ENCODE measurements at places on chromosomes 2 and 18.
A peak's percentile ranks its signal among the peaks of the same experiment; 100 is the strongest.

DNA sequence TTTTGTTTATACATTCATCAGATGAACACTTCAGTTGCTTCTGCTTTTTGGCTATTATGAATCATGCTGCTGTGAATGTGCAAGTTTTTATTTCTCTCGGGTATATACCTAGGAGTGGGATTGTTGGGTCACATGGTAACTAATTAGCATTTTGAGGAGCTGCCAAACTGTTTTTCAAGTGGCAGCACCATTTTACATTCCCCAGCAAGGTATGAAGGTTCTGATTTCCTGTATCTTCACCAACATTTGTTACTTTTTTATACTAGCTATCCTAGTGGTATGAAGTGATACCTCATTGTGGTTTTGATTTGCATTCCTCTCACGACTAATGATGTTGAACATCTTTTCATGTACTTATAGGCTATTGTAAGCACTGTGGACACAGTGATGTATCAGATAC, 53.9 kb downstream of the DYNC1I2 start:
- no peak for DNase-seq

GRCh38 chr2:159851941-159852340, 53.9 kb upstream of the CD302 start:
- no peak for DNase-seq

- DNase-seq = no peak
These were observed 608.2 kb downstream of the EPHA4 start for GRCh38 chr2:220963930-220964329.

DNA sequence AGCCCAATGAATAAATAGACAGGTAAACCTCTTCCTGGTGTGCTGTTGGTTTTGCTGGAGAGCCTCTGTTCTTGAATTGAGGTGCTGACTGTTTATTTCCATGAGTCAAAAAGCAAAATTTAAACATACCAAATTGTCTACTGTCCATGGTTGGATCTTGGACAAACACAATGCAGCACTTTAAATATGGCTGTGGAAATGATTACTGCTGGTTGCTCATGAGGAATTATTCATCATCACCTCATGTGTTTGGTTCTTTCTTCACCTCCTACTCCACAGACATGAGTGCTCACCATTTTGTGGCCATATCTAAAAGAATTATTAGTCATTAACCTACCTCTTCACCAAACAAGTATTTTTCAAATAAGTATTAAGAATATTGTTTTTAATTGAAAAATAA, 85.3 kb upstream of the GALNT5 start:
- DNase-seq = no peak

DNA sequence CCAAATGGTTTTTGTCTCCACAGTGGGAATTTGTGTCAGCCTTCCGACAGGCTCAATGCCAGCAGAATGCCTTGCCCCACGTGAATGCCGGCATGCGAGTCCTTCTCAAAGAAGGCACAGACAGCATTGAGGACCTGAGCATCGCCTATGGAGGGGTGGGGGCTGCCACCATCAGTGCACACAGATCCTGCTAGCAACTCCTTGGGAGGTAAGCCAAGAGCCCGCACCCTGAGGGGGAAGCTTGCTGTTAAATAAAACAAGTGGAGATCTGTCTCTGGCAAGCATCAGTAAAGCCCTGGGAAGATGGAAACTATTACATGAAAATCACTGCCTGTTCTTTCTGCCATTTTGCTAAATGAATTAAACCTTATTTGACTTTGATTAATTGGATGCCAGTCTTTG, 67.5 kb upstream of the BZW1 start:
- no peak for DNase-seq

- DNase-seq = no peak
These were observed 741.7 kb downstream of the PLCL1 start for GRCh38 chr2:198546122-198546521.

- DNase-seq = no peak
These were observed 20.8 kb downstream of the IMMT start for GRCh38 chr2:86174445-86174844.

GRCh38 chr18:48709371-48710062, 170.7 kb downstream of the CTIF start:
- DNase-seq = no peak

DNA sequence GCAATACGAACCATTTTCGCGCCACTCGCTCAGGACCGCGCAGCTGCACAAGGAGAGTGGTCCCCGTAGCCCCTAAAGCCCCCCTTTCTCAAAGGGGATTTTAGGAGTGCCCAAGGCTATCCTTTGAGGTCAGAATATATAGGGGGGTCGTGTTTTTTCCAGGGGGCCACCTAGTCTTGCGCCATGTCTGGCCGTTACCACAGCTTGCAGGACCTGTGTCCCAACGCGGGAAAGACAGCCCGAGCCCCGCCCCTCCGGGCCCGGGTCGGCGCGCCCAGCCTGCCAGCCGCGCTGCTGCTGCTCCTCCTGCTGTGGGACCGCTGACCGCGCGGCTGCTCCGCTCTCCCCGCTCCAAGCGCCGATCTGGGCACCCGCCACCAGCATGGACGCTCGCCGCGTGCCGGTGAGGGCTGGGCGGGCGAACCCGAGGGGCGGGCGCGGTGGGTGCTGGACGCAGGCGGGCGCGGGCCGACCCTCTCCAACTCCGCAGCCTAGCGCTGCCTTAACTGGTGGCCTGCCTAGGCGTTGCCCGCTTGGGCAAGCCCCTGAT, at the start of gene CDCA7:
TSS of gene CDCA7 (plus strand) at position 291 of the 550 bp plus-strand sequence. CDS start at position 383, 92 bp downstream.
- peak; percentile 25 for DNase-seq

DNA sequence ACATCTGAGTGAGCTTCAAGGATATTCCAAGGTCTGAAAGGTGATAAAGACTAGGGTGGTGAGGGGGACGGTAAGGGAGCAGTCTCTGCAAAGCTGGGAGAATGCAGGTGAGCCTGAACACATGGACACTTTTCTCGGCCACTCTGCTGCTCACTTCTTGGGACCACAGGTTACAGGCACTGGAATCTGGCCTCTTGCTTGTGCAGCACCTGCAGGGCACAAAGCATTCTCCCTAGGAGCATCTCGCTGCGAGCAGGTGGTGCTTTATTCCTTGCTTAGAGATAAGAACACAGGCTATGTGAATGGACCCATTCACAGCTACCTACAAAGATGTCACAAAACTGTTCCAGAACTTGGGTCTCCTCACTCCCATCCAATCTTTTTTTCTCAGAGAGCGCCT, 153.2 kb downstream of the DDX1 start:
- no peak for DNase-seq

- DNase-seq = no peak
These were observed 232.9 kb upstream of the ID2 start for GRCh38 chr2:8448824-8449556.

DNA sequence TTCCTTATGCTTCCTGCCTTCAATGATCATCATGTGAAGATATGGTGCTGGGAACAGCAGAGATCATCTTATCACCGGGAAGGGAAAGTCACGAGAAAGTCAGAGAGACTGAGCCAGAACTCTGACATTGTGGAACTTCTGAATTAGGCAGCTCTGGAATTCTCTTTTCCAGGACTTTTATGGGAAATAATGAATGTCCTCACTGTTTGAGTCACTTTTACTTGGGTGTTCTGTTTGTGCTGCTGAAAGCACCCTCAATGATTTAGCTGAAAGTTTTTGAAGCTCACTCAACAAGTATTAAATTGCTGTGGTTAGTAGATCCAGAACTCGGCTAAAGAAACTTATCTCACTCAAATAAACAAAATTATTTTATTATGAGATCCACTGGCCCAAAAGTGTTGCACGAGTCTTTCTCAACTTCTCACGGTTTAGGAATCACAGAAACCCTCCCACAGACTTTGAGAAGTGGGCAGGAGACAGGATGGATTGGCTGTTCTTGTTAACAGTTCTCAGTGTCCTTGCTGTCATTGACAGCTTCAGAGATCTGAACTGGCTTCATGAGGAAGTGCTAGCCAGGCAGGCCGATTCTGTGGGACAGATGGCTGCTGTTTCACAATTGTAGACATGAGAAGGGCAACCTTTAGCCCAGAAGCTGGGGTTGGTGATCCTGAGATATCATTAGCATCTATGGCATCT, 26.4 kb upstream of the ATRAID start:
- DNase-seq = no peak

- DNase-seq = no peak
These were observed 97.1 kb downstream of the INHBB start for GRCh38 chr2:120442923-120443571.

GRCh38 chr2:200353120-200353519, 46.6 kb downstream of the SPATS2L start:
- no peak for DNase-seq

DNA sequence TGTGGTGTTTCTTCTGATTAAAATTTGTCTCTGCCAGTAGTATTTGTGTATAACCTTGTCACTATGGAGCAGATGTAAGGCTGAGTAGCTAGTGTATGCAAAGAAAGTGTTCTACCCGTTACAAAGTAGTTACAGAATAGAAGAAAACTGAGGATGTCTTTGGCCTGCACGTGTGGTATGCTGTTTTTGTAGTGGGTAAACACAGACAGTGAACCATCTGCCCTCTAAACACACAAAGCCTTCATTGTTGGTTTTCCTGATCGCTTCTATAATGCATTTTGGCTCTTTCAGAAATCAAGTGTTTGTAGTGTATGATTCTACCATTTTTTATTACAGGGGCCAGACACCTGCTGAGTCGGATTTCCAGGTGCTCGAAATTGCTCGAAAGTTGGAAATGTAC, 61.5 kb downstream of the FARP2 start:
- no peak for DNase-seq

GRCh38 chr18:2874765-2875164, 28.0 kb downstream of the EMILIN2 start:
- DNase-seq = no peak

GRCh38 chr2:108921096-108922030, 67.7 kb downstream of the EDAR start:
- DNase-seq = no peak

DNA sequence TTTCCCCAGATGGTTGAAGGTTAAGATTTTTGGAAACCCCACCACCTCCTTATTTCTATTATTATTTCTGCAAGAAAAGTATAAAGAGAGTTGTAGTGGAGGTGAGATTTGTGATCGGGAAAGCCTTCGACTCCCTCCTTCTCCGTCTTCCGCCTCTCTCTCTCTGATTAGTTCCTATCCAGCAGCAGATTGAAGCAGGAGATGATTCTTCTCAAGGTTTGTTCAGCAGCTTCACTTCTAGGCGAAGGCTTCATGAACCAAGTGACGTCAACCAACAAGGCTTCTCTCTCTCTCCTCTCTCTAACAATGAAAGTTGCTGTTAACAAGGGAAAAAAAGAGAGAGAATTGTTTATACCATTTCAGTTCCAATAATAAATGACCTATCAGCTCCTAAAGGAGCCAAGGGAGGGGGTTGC, at the start of gene BAZ2B:
TSS of gene BAZ2B (minus strand) at position 263 of the 416 bp plus-strand sequence. CDS start 137,829 bp downstream, outside the sequence.
- DNase-seq = no peak

- no peak for DNase-seq
These were observed 19.4 kb upstream of the ZBTB7C start for GRCh38 chr18:48428475-48429177.

DNA sequence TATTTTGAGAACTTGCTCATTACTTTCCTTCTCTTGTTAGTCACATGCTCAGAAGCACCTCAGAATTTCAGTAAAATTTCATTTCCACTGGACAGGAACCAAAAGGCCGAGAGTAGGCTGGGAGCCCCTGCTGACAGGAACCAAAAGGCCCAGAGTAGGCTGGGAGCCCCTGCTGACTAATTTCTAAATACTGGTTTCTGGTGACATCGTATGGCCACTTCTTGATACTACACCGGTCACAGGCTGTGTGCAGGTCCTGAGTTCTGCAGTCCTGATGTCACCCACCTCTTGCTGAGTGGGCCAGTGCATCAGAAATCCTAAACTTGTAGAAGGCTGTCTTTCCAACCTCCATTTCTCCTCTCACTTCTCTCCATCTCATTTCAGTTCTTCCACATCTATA, 17.7 kb upstream of the EN1 start:
- DNase-seq = peak; percentile 35

GRCh38 chr2:236715077-236715476, 145.5 kb downstream of the ACKR3 start:
- DNase-seq = no peak

- DNase-seq = no peak
These were observed 138.3 kb upstream of the ETAA1 start for GRCh38 chr2:67258831-67259230.

GRCh38 chr2:33142810-33143209, 196.1 kb downstream of the LTBP1 start:
- DNase-seq = no peak

DNA sequence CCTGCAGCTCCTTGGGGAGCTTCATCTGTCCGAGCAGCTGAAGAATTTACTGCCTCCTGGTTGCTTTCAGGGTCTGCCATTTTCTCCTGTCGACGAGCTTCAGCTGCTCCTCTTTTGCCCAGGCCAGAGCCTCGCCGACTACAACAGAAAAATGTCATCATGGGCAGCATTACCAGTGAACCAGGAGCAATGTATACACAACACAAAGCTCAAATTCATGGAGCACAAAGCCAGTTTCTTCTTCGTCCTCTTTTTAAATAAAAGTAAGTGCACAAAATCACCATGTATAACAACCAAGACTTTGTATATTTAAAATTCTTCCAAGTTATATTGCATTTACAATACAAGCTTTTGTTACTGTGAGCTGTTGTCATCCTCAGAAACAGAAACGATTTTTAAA, 85.0 kb downstream of the TRIP12 start:
- no peak for DNase-seq

DNA sequence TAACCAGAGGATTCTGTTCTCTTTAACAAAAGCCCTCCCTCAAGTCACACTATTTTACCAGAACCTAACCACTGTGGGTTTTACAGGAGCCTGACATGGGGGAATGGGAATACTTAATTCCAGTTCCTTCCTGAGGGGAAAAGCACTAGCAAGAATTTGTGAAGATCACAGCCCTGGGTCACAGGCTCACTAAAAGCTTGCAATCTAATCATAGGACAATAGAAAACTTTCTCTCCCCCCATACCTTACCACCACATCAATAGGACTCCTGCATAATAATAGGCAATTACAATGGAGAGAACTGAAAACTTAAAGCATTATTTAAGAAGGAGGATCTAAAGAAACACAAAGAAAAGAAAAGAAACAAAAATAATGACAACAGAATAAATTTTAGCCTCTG, 225.8 kb upstream of the ZNF804A start:
- no peak for DNase-seq

GRCh38 chr2:237549643-237550415, 16.5 kb upstream of the PRLH start:
- DNase-seq = no peak

- DNase-seq = peak; percentile 94
These were observed 62.2 kb downstream of the KIAA2012 start for GRCh38 chr2:202135091-202135874.

DNA sequence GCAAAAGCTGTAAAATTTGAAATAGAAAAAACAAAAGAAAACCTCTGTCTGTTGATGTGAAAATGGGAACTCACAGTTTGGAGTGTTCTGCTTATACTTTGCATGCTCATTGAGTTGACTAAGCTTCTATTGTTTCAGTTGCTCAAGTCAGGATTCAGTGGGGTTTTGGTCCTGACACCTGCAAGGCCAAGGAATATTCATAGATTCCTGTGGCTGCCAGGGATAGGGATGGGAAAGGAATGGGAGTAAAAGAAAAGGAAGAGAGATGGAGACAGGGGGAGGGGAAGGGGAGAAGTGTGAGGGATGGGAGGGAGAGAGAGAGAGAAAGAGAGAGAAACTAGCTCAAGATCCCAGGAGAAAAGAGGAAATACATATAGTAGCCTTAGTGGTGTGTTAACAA, 1.3 kb downstream of the CPS1 start:
- DNase-seq = no peak

- DNase-seq = no peak
These were observed 297.8 kb downstream of the MYCN start for GRCh38 chr2:16238001-16238761.

GRCh38 chr18:37565977-37566478, 430 bp upstream of the CELF4 start:
- DNase-seq = no peak

Measured in HFF-Myc (cell line).